ENCODE measurements at places on chromosomes 11 and 22.

- DNase-seq = no peak
Observed at GRCh38 chr11:77136784-77137420, 8.9 kb downstream of the MYO7A start.

- DNase-seq = no peak
Observed at GRCh38 chr11:78603792-78604191, 29.1 kb upstream of the NARS2 start.

DNA sequence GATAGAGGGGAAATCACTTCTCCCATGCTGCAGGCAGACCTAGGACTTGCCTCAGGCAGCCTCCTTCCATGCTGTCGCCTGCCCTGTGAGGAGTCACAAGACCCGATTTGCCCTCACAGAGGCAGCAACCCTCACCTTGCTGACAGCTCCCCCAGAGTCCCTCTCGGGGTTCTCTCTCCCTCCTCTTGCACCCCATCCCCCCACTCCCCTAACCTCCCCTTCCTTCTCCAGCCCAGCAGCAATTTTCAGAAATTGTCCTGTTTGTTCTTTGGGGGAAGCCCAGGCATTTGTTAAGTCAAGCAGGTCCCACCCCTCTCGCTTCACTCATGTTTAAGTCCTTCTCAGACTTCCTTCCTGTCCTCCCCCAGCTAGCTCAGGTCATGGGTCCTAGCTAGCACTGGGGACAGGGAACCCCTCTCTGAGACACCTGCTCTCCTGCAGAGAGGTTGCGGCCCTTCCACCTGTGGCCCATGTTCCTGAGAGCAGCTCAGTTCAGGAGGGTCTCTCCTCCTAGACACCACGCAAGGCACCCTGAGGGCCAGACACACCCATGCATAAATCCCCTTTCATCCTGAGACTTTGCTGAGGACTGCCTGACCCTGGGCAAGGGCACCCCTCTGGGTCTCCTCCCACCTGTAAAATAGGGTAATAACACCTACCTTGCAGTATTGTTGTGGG is 6.3 kb upstream of the FXYD2 start:
- no peak for DNase-seq

DNA sequence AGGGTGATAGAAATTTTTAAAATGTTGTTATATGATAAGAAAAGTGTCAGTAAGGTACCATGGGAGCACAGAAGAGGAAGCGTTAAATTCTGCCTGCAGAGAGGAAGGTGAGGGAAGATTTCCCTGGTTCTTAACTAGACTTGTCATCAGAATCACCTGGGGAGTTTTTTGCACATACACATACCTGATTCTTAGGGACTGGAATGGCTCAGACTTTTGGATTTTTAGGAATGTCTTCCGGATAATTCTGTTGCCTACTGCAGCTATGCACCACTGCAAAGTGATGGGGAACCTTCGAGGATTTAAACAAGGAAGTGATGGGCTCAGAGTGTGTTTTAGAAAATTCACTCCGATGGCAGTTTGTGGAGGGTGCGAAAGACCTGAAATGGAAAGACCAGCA is 21.9 kb downstream of the STX3 start:
- DNase-seq = no peak

- no peak for DNase-seq
Observed at GRCh38 chr11:116225236-116225635, 547.6 kb downstream of the BUD13 start.

- DNase-seq = no peak
Observed at GRCh38 chr11:67698247-67698646, 23.8 kb upstream of the ALDH3B2 start.

- DNase-seq = no peak
Observed at GRCh38 chr11:94751218-94751609, 16.9 kb upstream of the AMOTL1 start.

- no peak for DNase-seq
Observed at GRCh38 chr22:22882033-22882717, 5.4 kb upstream of the IGLL5 start.

DNA sequence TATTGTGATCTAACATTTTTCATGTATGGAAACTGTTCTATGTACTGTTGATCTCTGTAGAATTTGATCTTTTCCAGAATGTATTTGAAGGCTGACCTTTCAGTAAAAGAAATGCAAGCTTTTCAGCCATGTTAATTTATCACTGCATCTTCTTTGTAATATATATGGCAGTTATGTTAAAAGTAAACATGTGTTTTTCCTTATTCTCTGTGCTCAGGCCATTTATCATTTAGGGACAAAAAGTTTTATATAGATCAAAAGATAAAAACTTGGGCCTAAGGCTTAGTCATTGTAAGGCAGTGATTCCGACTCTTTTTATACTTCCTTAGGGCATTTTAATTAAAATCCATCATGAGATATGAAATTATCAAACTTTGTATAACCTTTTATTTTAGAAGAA is 48.7 kb downstream of the KDM2A start:
- DNase-seq = no peak

- DNase-seq = no peak
Observed at GRCh38 chr11:16816358-16817270, 78.2 kb downstream of the C11orf58 start.

DNA sequence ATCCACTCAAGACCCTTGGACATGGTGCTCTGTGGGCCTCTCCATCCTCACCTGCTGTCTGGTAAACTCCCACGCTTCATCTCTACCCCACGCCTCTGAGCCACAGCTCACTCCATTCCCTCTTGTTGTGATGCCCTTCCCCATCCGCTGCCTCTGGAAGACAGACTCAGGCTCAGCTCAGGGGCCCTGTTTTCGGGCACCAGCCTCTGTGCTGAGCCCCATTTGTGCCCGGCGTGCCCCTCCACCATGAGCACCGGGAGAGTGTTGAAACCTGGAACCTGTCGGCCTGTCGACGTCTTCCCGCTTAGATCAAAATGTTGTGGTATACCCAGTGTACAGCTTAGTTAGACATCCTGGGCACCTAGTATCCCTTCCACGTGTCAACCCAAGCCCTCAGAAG is 6.5 kb upstream of the SCUBE1 start:
- DNase-seq = no peak

GRCh38 chr11:106875013-106875412 is 143.3 kb downstream of the GUCY1A2 start:
- no peak for DNase-seq

DNA sequence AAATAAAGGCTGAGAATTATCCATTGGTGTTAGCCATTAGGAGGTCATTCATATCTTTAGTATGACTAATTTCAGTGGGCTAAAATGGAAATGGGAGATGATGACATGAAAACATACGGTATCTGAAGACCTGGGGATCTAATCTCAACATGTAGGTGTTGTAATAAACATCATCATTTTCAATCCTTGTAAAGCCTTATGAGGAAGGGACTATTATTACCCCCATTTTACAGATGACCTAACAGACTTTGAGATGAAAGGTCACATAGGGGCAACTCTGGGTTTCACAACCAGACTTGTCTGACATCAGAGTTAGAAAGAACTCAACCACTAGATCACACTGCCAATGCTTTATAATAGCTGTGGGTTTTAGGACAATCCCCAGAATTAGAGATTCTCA is 34.8 kb upstream of the TMEM135 start:
- no peak for DNase-seq

DNA sequence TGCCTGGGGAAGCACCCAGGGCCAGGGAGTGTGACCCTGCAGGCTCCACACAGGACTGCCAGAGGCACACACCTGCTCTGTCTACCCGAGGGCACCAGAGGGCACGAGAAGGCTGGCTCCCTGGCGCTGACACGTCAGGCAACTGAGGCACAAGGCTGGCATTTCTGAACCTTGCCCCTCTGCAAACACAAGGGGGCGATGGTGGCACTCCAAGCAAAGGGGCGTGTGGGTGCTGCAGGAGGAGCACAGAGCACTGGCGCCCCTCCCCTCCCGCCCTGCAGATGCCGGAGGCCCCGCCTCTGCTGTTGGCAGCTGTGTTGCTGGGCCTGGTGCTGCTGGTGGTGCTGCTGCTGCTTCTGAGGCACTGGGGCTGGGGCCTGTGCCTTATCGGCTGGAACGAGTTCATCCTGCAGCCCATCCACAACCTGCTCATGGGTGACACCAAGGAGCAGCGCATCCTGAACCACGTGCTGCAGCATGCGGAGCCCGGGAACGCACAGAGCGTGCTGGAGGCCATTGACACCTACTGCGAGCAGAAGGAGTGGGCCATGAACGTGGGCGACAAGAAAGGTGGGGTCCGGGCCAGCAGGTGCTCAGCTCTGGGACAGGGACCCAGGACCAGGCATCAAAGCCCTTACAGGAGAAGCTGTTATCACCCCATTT is 20.8 kb upstream of the TXNRD2 start:
- peak; percentile 37 for DNase-seq

- no peak for DNase-seq
Observed at GRCh38 chr11:128207861-128208321, 379.5 kb downstream of the ETS1 start.

DNA sequence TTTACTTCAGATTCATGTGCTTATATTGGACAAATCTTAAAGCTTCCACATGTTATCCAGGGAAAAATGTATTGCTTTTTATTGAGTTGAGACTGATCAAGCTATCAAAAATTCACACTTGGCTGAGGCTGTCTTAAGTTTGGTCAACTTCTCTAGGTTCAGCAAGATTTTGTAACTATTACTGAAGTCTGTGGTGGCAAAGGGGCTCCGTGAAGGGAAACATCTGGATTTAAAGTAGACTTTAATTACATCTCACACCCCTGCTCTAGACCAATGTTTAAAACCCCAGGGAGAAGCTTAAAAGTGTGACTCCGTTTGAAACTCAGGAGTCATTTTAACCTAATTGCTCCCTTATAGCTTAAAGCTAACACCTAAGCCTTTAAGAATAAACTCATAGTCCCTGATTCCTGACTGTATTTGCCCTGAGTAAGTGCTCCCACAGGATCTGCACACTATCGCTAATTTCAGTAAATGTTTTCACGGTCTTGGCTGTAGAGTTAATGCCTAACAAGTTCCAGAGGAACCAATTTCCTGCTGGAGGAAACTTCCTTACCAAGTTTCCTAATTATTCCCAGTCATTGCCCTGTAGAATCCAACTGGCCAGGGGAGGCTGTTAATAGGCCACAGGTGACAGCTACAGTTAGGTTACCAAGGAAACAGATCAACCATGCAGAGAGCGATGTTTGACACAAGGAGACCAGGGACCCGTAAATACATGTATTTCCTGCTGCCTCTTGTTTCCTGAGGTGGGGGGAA is 40.5 kb downstream of the OR10A6 start:
- DNase-seq = no peak

DNA sequence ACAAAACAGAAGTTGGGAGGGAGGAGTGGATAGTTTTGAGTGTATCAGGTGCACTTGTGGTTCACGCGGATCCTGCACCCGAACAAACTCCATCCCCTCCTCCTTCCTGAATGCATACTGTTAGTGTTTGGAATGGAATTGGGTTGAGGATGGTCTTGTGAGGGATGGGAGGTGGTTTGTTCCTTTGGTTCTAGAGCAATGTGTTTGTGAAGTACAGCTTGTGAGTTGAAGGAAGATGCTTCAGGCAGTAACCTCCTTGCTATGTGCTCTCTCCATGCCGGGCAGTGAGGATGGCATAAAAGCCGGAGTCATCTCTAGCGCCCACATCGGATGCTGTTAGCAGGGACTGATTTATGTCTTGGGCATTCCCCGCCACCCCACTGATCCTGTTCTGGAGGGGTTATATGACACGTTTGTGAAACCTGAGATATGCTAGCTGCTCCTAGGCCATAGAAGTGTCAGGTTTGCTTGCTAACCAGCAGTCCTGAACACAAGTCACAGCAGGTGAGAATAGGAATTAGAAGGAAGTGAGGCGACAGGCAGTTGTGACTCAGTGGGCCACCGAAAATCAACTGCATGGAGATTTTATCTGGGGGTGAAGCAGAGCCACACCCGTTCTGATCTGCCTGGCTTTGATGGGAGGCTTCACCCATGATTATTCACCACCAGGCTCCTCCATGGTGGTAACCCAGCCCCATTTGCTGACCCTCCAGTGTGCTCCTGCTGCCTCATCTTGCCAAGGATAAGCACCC is 2.2 kb downstream of the BCR start:
- DNase-seq = peak; percentile 57

- no peak for DNase-seq
Observed at GRCh38 chr11:35143297-35144135, 4.5 kb downstream of the CD44 start.

DNA sequence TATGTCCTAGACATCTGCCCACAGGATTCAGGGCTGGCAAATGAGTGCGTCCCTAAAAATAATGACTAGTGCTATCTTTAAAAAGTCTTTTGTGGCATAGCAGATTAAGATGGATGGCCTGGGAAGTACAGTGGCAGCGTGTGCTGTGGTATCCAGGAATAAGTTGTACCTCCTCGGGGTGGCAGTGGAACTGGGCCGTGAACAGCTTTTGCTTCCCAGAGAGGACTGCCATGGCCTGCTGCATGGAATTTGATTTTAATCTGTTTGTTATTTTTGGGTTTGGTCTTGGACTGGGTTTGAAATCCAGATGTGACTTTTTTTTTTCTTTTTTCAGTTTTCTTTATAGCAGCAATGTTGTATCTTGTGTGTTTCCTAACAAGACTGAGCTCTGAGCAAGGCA is 71.3 kb upstream of the PARVG start:
- no peak for DNase-seq

DNA sequence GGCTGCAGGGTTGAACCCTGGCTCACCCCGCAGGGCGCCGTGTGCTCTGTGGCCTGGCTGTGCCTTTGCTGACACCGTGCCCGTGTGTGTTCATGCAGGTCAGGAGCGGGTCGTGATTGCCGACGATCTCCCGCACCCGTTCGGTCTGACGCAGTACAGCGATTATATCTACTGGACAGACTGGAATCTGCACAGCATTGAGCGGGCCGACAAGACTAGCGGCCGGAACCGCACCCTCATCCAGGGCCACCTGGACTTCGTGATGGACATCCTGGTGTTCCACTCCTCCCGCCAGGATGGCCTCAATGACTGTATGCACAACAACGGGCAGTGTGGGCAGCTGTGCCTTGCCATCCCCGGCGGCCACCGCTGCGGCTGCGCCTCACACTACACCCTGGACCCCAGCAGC is 47.0 kb upstream of the PPP6R3 start:
- no peak for DNase-seq

DNA sequence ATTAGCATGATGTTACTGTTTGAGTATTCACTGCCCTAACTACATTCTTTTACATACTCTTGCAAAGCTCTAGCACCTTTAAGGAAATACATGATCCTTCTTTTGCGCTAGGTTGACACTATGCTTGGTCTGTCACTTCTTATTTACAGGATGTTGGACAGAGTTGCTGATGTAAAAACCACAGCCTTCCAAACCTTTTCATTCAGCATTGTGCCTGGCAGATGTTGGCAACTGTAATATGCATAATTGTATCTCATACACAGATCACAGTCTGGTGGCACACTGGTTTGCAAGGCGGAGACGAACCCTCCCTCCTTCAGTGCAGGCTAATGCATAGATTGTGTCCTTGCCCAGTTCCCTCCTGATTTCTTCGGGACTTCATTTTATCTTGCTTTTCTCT is 224.1 kb downstream of the SNX19 start:
- no peak for DNase-seq

GRCh38 chr22:30864441-30865420 is 103.8 kb downstream of the MORC2 start:
- DNase-seq = no peak

GRCh38 chr11:26065944-26066343 is 266.0 kb upstream of the ANO3 start:
- no peak for DNase-seq
